Activated naive CD4-positive, alpha-beta T cell treated with anti-CD3 and anti-CD28 coated beads, Interleukin-2, amount 10 ng/mL, durations not matched to agents 5 hours and 36 hours (primary cell): ENCODE measurements at places on chromosomes 16 and 17. TPM values are rescaled to one million over a fixed set of nuclear protein-coding genes. Genes with fewer than 3 reads are reported as not detected.

HCRT gene
- not detected for total RNA-seq

DPEP3 gene
- 0.14 TPM for total RNA-seq

CNTNAP1 gene
- 1.5 TPM for total RNA-seq

SDR42E1 gene
- total RNA-seq = 9.7 TPM

CCL15 gene
- total RNA-seq = not detected

ACSM2A gene
- total RNA-seq = not detected

KCNG4 gene
- total RNA-seq = not detected

ABCC12 gene
- total RNA-seq = not detected

OR4D2 gene
- total RNA-seq = not detected

SPATA22 gene
- not detected for total RNA-seq

PSMD11 gene
- 72.3 TPM for total RNA-seq

GPR179 gene
- not detected for total RNA-seq

CCL16 gene
- not detected for total RNA-seq

PPP1R27 gene
- not detected for total RNA-seq

SPATA32 gene
- 0.43 TPM for total RNA-seq

CD7 gene
- total RNA-seq = 238 TPM

KCNJ16 gene
- total RNA-seq = not detected

DDX5 gene
- total RNA-seq = 797 TPM

TMED6 gene
- total RNA-seq = 2.3 TPM

EMC8 gene
- total RNA-seq = 22.4 TPM

OSGIN1 gene
- total RNA-seq = 0.66 TPM
